Uterus (tissue), 4 donors: ENCODE measurements at places on chromosomes 16 and 17. TPM values are rescaled to one million over a fixed set of nuclear protein-coding genes. Genes with fewer than 3 reads are reported as not detected.

DNA sequence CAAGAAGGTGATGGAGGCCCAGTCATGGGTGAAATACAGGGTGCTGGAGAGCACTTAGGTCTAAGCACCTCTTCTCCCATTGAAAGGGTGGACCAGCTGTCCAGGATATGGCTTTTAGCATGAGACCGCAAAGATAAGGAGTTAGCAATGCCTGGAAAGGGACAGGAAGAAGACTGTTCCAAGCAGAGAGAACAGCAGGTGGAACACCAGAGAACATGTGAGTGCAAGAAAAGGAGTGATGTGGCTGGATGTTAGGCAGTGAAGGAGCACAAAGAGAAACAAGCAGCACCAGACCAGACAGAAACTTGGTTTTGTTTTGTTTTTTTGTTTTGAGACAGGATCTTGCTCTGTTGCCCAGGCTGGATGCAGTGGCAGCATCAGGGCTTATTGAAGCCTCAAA, 45.4 kb upstream of the CCL1 start:
- no peaks in the 10 kb centered on the region for H3K4me1 ChIP-seq
- no peak overlapping the region for H3K4me3 ChIP-seq
- no peak overlapping the region for H3K27ac ChIP-seq
- no peaks in the 10 kb centered on the region for H3K27me3 ChIP-seq

DNA sequence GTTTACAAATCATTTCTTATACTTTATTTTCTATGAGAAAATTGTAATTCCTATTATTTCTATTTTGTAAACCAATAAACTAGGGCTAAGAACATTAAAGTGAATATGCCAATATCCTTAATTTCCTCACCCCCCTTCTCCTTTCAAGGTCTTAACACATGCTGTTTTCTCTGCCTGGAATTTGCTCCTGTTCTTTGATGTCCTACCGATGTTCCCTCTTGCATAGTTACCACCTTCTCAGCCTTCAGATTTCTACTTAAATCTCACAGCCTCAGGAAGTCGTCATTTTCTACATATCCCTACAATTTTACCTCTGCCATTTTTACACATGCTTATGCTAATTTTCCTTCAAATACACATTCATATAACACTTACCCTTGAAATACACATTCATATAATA, 890.9 kb upstream of the CDH8 start:
- H3K27ac ChIP-seq = no peak overlapping the region
- H3K4me3 ChIP-seq = no peak overlapping the region
- no peaks in the 10 kb centered on the region for H3K36me3 ChIP-seq
- H3K27me3 ChIP-seq = no peaks in the 10 kb centered on the region
- no peak for DNase-seq
- H3K4me1 ChIP-seq = no peaks in the 10 kb centered on the region

GRCh38 chr16:4056161-4057105, 59.8 kb downstream of the ADCY9 start:
- no peaks in the 10 kb centered on the region for H3K27me3 ChIP-seq
- no peak for DNase-seq
- peaks cover 13% of the 10 kb centered on the region for H3K4me1 ChIP-seq
- H3K36me3 ChIP-seq = no peaks in the 10 kb centered on the region
- H3K27ac ChIP-seq = no peak overlapping the region
- H3K4me3 ChIP-seq = no peak overlapping the region

LGALS9B gene
- total RNA-seq = not detected

GFAP gene
- not detected for total RNA-seq
